ENCODE measurements at places on chromosomes 7 and 10.

DNA sequence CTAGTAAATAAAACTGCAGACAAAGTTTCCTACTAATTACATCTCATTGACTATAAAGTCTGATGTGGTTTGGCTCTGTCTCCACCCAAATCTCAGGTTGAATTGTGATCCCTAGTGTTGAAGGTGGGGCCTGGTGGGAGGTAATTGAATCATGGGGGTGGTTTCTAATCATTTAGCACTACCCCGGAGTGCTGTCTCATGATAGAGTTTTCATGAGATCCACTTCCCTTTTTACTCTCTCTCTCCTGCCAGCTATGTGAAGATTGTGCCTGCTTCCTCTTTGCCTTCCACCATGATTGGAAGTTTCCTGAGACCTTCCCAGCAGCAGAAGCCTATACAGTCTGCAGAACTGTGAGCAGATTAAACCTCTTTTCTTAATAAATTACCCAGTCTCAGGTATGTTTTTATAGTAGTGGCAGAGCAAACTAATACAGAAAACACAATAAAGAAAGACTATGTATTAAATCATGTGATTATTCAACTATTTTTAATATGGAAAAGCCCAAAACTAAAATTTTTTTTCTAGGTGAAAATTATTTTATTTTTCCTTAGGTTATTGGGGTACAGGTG, 232.1 kb downstream of the FZD1 start:
- no peak for DNase-seq

GRCh38 chr7:37351716-37352115, 96.9 kb downstream of the ELMO1 start:
- no peak for DNase-seq

GRCh38 chr10:78537018-78537417, 503.4 kb downstream of the RPS24 start:
- DNase-seq = no peak

DNA sequence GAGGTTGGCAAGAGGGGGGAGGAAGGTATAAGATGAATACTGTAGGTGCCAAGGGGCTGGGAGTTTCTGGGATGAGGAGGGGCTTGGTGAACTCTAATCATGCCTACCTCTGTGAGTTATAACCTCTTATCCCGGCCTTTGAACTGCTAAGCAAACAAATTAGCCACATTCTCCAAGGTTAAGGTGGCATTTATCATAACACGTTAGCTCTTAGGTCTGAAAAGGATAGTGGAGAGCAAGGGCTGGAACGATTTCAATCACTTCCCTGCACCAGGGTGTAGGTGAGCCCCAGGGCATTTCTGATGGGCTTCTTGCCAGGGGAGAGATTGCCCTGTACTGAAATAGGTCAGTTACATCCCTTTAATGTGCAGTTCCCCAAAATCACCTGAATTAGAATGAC, 28.6 kb upstream of the DMBT1 start:
- no peak for DNase-seq

- DNase-seq = no peak
Measured at GRCh38 chr7:34333925-34334324, 324.1 kb upstream of the NPSR1 start.

- no peak for DNase-seq
Measured at GRCh38 chr10:78686444-78687060, 382.2 kb upstream of the ZMIZ1 start.

DNA sequence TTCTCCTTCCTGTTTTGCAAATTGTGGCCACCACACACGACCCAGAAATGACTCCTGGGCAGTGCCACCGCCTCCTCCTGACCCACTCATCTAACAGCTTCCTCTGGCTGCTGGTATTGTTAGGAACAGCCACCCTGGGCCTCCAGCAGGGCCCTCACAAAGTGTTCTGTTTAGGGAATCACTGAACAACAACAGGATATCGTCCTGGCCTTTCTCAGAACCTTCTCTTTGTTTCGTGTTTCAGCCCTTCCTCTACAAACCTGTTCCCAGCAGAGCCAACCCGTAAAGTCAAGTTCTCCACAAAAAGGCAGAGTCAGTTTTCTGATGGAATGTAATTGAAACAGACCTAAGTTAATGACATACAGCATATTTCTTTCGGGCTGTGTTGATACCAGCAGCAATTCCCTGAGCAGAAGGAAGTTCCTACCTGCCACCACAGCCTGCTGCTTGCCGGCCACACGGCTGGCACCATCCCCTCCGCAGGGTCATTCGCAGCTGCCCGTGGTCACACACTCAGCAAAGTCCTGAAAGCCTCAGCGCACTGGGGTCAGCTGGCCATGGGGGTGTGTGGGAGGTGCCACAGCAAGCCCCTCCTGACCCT, 91.7 kb upstream of the PITRM1 start:
- DNase-seq = no peak

GRCh38 chr7:15123901-15124300, 221.3 kb upstream of the DGKB start:
- no peak for DNase-seq

DNA sequence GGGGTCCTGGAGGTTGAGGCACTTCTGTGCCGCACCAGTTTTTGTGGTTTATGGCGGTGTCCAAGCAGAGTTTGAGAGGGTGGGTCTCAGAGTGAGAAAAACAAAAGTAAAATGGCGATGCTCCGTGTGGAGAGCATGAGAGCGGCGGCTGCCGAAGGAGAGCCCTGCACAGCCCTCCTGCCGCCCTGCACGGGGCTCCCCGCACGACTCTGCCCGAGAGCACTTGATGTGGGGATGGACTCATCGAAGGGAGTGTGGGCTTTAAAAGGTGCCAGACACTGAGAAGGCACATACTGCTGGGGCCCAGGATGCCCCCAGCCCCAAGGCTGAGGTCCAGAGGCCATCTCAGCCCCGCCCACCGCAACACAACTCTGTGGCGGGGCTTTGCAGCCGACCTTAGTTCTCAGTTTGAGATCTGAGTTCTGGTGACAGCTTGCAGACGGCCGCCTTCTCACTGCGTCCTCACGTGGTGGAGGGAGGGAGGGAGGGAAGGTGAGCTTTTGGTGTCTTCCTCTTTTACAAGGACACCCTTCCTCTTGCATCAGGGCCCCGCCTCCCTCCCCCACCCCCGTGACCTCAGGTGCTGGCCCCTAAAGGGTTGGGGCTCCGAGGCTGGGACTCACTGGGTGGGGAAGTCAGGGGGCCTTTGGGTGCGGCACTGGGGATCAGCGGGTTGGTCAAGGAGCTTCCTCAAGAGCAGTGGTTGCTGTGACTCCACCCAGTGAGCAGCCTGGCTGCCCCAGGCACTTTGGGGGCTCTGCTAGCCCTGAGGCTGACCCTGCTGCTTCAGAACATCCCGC, 69.1 kb downstream of the NKX6-2 start:
- no peak for DNase-seq

GRCh38 chr7:47565640-47566250, 16.2 kb downstream of the TNS3 start:
- no peak for DNase-seq

DNA sequence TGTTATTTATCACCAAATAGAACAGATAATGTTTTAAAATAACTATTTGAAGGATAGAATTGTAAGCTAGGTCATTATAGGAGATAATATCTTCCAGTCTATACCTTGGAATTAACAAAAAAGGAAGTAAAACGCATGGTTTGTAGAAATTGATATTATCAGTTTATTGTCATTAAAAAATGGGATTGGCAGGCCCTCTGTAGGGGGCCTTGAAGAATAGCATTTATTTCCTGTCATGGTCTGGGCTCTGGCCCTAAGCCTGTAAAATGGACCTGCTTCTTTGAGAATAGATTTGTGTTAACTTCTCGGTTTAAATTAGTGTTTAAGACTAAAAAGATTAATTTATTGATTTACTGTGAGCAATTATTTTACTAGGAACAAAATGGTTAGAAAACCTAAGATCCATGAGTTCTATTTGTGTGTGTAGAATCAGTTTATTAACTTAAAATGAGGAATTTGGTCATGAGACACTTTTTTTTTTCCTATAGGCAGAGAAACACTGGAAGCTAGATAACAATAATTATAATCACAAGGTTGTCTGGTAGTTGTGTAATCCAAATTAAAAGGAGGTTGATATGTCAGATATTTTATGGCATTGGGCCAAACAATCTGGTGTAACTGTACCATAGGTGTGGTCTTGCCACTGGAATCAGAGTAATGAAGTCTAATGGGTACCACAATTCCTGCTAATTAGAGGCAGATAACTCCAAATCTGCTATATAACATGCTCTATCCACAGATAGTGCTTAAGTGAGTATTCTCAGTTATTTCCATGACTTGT, 197.4 kb upstream of the FOXP2 start:
- DNase-seq = peak; percentile 0

Measured in AG10803 (cell line).